Stimulated activated CD8-positive, alpha-beta memory T cell treated with anti-CD3 and anti-CD28 coated beads, Interleukin-15, amount 100 ng/mL, for 48 hours (primary cell): ENCODE measurements at places on chromosomes 16 and 17.

GRCh38 chr17:10295728-10296343 lies 77.0 kb downstream of the MYH13 start:
- DNase-seq: no peak

GRCh38 chr16:31134091-31134571 lies 1.4 kb downstream of the PRSS8 start:
- no peak for DNase-seq

DNA sequence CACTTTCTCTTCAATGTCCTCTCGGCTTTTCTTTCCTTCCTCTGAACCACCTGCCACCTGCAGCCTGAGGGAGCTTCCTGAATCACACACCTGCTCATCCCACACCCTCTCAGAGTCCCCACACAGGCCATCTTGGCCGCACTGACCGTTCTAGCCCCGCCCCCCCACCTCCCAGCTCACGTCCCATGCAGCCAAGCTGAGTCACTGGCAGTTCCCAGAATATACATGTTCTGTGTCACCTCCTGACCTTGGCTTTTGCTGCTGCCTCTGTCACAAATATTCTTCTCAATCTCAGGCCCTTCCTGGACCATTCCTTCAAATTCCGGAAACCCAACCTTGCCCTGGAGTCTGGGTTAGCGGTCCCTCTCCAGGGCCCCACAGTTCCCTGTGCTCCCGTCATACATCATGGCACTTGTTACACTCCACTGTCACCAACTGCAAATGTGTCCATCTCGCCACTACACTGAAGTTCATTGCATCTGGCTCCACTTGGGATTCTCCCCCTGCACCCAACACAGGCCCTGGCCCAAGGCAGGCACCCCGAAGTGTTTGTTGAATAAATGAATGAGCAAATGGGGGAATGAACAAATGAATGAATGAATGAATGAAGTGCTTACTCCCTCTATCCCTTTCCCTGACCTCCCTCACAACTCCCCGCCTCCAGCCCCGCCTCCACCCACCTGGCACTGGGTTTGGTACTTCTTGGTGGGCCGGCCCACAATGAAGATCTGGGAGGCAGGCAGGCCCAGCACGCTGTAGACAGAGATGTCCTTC lies 12.8 kb downstream of the PIMREG start:
- DNase-seq: no peak

GRCh38 chr16:4358831-4359561 lies 7.9 kb upstream of the PAM16 start:
- DNase-seq: peak; percentile 43

DNA sequence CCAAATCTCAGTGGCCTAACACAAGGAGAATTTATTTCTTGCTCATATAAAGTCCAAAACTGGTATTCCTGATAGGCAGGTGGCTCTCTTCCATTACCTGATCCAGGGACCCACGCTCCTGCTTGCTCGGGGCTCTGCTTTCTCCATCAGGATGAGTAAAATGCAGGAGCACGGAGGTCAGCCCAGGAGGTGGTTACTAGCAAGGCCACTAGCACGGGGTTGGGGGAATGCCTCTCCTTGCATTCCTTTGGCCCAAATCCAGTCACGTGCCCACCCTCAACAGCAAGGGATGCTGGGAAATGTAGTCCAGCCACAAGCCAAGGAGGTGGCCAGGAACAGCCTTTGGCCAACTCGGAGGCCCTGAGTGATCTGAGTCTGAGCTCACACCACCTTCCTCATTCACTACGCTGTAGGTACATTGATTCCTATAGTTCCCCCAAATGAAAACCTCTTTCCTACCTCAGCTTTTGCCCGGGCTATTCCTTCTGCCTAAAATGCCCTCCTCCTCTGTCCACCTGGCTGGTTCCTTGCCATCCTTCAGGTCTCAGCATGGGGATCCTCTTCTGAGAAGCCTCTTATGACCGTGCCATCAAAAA lies 38.3 kb upstream of the HAPSTR1 start:
- DNase-seq: no peak

DNA sequence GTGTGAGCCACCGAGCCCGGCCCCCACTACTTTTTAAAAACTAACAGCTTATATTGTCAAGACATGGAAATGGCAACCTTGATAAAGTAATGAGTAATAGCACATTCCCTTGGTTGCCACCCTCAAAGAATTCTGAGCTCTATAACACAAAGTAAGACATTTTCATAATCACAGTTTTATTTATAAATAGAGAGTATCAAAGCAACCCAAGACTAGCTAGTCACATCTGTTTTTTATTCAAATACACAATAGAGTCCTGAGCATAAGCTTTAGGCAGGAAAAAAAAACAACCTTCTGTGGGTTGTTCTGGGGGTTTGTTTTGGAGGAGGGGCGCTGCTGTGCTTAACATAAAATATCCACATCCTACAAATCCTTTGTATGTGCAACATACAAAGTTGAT lies 68.7 kb downstream of the CEP95 start:
- DNase-seq: no peak

GRCh38 chr17:77106874-77107358 lies 33.9 kb upstream of the SEC14L1 start:
- DNase-seq: no peak

DNA sequence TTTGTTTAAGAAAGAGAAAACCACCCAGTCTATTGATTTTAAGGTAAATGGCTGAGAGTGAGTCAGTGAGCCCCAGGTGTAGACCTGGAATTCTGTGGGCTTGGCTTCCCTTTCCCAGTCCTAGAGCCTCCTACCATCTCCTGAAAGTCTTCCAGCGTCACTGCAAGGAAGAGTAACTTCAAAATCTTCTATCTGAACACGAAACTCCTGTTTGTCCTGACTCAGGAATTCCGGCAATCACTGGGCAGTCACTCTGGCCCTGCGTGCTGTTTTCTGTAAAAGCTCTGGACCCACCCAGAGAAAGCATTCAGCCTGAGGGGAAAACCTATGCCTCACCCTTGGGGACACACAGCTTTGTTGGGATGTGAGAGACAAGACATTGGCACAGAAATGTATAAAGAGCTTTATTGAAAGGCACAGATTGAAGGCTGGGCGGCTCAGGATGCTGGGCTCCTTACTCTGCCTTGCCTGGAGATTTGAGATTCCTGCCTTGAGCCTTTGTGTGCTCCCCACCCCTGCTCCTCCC lies 15.9 kb downstream of the MINK1 start:
- no peak for DNase-seq

DNA sequence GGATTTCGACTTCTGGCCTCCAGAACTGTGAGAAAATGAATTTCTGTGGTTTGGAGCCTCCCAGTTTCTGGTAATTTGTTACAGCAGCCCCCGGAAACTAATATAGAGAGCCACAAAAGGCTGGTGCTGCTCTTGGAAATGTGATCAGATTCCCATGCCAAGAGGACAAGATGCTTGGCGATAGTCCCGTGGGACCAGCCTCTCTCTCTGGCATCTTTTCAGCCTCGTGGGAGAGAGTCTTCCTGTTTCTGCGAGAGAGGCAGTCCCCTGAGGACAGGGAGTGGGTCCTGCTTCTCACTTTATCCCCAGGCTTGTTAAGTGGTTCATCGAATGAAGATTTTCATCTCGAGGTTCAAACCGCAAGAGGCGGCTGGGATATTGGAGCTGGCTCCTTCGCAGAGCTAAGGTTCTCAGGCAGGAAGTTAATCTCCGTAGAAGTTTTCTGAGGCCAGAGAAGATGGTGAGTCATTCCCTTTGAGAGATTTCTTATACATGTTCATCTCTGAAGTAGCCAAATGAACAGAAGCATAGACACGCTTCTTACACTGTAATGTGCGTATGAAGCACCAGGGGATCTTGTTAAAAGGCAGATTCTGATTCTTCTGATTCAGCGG lies 211.6 kb upstream of the SDK2 start:
- no peak for DNase-seq

DNA sequence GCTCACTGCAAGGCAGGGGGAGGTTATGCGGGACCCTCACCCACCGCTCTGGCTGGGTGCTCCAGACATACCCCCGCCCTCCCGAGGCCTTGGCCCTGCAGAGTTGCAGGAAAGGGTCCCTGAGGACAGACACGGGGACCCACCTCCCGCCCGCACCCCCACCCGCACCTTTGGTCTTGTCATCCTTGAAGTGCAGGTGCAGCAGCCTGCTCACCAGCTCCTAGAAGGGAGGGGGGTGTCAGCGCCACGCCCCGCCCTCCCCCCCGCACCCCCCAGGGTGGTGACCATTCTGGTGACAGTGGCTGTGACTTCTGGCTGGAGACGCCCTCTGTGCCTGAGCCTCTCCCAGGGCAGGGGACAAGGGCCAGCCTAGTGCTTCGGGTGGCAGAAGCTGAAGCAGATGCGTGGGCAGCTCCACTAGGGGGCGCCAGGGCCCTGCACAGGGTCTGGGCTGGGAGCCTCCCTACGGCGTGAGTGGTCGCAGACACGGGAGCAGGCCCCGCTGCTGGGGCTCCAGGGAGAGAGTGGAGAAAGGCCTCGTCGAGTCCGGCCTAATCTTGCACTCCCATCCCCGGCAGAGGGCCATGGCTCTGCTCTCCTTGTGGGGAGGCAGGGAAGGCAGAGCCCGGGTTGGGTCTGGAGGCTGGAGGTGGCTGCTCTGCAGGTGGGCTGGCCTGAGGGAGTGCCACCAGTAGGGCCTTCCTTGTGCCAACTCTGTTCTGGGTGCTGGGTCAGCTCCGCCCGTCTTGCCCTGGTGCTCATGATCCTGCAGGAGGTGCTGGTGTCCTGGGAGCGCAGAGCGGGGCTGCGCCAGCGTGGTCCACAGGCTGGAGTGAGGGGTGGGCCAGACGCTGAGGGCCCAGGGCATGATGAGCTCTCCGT lies 2.7 kb downstream of the CENPX start:
- DNase-seq: peak; percentile 56

- DNase-seq: no peak
These were observed 89.6 kb upstream of the MAF start for GRCh38 chr16:79690159-79690558.

DNA sequence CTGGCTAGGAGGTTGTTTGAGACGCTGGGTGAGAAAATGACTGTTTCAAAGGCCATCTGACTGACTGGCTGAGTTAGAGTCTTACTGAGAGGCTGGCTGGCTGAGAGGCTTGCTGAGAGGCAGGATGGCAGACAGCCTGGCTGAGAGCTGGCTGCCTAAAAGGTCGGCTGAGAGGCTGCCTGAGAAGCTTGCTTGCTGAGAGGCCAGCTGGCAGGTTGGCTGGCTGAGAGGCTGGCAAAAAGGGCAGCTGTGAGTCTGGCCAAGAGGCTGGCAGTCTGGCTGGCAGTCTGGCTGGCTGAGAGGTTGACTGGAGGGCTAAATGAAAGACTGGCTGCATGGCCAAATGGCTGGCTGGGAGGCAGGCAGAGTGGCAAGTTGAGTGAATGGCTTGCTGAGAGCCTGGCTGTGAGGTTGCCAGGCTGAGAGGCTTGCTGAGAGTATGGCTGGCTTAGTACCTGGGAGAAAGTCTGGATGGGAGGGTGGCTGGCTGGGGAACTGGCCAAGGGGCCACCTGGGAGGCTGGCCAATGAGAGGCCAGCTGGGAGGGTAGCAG lies 35.3 kb upstream of the ACSM2B start:
- no peak for DNase-seq

- no peak for DNase-seq
These were observed at the start of gene TMEM114 for GRCh38 chr16:8589900-8590688. Gene TMEM114 (minus strand): TSS chr16:8590511. CDS start chr16:8589838, 673 bp downstream.

- DNase-seq: no peak
These were observed 12.1 kb upstream of the EPN3 start for GRCh38 chr17:50520483-50520882.

DNA sequence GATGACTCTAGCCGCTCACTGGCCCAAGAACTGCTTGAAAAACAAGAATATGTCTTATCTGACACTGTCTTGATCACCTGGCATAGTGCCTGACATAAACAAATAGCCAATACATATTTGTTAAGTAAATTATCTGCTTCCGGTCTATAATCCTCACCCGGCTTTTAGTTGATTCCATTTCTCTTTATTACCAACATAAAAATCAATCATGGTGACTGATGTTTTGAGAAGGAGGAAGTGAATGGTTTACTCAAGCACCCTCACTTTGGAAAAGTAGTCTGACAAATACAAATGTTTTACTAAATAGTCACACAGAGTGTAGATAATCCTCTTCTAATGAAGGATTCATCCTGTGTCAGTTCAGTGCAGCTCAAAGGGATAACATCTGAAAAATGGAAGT lies 47.0 kb downstream of the SKAP1 start:
- no peak for DNase-seq

GRCh38 chr16:67881621-67882161 lies 3.0 kb upstream of the NRN1L start:
- no peak for DNase-seq

DNA sequence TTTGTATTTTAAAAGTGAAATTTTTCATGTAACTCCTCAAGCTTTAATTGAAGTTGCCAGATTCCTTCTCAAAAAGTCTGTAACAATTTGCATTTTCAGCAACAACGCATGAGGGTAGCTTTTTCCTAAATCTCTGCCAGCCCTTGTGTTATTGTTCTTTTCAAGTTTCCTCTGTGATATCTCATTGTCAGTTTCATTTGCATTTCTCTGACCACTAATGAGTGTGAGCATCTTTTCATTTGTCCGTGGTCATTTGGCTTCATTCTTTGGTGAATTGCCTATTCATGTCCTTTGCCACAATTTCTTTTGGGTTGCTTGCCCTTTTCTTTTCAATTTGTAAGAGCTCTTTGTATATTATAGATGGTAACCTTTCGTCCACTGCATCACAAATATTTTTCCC lies 68.0 kb upstream of the NKD1 start:
- no peak for DNase-seq

DNA sequence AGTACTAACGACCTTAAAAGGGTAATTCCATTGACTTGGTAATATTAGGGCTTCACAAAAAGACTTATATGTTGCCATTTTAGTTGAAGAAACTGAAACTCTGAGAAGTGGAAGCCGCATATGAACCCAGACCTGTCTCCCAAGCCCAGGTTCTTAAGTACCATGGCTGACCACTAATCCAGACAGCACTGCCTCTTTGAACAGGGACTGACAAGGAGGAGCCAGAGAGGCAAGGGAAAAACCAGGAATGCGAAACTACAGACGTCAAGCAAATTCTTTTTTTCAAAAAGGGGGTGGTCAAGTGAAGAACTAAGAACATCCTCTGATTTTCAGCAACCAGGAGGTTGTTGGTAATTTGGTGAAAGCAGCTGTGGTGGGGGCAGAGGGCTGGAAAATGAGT lies 15.2 kb downstream of the CYB5D1 start:
- DNase-seq: no peak

- no peak for DNase-seq
These were observed 1.7 kb upstream of the SLC16A11 start for GRCh38 chr17:7045492-7046126.

DNA sequence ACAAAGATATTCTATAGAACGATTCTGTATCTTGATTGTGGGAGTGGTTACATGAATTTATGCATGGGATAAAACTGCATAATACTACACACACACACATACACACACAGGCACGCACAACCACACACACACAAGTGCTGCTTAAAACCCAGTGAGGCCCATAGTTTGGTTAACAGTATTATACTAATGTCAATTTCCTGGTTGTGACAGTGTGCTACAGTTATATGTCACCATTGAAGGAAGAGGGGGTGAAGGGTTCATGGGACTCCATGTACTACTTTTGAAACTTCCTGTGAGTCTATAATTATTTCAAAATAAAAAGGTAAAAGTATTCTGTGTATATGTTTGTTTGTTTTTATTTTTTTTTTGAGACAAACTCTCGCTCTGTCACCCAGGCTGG lies 8.1 kb downstream of the ZC3H7A start:
- DNase-seq: no peak

DNA sequence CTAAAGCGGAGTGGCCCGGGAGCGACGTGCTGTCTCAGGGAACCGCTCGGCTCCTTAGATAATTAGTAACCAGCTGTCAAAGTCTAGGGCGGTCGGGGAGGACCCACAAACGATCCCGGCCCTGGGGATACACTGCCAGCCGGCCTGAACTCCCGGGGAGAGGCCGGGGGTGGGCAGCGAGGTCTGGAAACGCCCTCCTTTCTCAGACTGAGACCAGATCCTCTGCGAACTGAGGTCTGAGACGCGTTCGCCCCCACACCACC lies 1.3 kb downstream of the HNF1B start:
- DNase-seq: no peak

GRCh38 chr16:76278086-76278485 lies 885 bp downstream of the CNTNAP4 start:
- no peak for DNase-seq
